ENCODE measurements at places on chromosomes 2 and 18.
A peak's percentile ranks its signal among the peaks of the same experiment; 100 is the strongest.

DNA sequence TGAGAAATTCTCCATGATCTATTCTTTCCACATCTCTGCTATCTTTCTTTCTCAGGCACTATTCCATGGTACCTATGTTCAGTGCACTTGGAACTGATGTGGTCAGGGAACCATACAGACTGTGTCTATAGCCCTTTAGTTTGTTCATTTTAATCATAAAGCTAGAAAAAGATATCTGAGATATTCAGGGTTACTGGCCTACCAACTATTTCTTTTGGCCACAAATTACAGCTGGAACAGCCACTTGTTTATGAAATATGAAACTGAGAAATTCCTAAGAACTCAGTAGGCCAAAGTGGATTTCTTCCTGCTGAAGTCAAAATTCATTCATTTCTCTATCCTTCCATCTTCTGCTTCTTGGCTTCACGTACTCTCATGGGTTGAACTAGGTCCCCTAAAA is 22.8 kb upstream of the LYPD1 start:
- DNase-seq = no peak

- no peak for DNase-seq
These were observed 12.6 kb downstream of the SLC20A1 start for GRCh38 chr2:112658301-112658700.

DNA sequence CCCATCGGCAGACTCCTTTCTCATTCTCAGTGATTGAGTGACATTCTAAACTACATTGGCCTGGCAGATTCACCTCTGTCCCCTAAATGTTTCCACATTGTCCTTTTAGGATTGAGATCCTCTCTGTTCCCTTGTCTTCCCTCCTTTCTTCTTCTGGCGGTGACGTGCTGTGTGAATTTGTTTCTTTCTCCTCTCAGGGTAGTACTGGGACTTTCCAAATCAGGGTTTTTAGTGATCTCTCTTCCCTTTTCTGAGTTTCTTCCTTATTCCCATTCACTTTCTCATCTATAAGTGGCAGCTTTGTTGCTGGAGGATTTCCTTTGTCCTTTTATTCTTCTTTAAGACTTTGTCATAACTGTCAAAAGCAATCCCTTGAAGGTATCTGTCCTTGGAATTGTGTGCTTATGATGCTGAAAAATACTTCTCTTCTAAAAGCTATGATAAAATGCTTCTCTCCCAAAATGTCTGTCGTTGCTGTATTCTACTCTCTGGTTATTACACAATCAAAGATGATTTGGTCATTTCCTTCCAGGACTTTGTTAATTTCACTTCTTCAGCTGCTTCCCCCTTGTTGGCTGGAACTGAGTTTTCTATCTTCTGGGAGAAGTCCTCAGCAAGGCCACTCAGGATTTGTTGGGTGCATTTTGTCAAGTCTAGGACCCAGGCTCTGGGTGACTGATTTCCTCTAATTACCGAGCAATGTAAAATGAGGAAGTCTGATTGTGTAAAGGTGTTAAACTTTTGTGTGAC is 4.9 kb upstream of the IL1B start:
- no peak for DNase-seq

- no peak for DNase-seq
These were observed 109.1 kb upstream of the CTDP1 start for GRCh38 chr18:79570266-79571201.

- peak; percentile 64 for DNase-seq
These were observed 67.7 kb downstream of the MCFD2 start for GRCh38 chr2:46847726-46848412.

DNA sequence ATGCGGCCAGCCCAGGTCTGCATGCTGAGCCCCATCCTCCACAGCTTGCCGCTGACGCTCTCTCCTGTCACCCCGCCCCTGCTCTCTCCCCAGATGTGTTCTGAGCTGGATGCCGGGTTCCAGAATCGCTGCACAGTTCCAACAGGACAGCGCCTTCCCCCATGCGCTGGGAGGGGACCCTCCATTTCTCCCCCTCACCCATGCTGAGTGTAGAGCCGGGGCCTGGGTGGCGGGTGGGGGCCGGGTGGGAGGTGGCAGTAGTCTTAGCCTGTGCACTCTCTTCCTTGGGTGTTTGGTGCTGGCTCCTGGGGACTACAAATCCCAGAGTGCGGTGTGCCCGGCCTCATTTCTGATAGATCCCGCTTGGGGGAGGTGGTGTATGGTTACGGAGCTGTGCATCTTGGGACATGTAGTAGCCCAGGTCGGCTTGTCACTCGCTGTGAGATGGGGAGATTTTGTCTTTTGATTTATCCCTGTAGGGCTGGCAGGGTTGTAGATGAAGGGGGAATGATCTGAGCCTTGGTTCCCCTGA is 6.8 kb downstream of the DNAJB2 start:
- DNase-seq = no peak

DNA sequence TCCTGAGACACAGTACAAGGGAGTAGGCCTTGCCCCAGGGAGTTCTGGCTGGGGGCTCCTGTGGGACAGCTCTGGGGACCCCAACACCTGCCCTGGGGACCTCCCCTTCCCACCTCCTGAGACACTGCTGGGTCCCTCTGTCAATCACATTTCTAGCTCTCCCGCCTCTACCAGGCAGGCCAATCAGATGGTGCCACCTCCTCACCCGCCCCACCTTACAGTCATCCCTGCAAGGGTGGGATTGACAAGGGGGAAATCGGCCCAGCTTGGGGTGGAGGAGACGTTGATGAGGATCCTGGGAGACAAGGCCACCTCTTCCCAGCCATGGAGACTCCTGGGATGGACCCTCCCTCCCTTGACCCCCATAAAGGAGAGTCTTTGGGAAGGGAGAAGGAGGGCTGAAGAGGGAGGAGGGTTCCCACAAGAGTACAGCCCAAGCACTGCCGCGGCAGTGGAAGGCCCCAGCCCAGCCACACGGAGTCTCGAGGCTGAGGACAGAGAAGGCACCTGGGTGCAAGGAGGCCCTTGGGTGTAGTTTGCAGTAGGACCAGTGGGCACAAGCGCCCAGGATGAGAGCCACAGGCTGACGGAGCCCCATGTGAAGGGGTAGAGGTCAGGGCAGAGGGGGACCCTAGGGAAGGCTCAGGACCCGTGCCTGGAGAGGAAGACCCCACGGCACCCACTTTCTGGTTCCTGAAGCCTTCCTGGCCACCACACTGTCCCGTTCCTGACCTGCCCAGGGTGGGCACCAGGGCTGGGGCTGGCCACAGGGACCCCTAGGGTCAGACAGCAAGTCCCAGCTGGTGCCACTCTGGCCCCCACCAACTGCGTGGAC is 109.9 kb upstream of the OTOS start:
- no peak for DNase-seq

- DNase-seq = no peak
These were observed 308.6 kb downstream of the RNF144A start for GRCh38 chr2:7225848-7226247.

DNA sequence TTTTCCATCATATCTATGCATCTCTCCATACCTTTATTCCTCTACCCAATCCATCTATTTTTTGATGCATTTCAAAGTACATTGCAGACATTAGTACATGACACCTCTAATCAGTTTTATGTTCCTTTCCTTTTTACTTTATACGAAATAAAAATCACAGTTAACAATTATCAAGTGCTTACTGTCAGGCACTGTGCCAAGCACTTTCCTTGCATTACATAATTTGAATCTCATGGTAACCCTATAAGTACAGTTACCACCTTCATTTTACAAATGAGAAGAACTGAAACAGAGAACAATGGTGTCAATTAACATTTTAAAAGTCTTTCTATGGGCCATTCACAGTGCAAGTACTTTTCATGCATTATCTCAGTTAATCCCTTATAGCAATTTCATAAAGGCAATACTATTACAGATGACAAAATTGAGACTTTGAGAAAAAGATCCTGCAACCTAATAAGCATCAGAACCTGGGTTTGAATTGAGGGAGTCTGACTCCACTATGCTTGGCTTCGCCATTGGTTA is 544.4 kb upstream of the TNP1 start:
- no peak for DNase-seq

- no peak for DNase-seq
These were observed 42.7 kb downstream of the ODC1 start for GRCh38 chr2:10405448-10405847.

DNA sequence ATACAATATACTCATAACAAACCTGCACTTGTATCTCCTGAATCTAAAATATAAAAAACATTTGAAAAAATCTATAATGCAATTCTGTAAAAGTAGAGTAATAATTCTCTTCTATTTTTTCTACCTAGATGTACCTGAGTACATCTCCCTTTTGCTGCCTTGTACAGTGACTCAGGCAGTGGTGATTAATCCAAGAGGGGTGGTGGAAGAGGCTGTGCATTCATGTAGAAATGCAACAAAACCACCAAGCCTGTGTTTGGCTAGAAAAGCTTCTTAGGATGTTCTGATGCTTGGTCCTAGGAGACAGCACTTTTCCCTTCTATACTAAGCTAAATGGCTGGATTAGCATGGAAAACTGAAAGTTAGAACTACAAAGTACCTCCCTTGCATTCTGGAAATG is 245.8 kb downstream of the DPP10 start:
- DNase-seq = no peak

DNA sequence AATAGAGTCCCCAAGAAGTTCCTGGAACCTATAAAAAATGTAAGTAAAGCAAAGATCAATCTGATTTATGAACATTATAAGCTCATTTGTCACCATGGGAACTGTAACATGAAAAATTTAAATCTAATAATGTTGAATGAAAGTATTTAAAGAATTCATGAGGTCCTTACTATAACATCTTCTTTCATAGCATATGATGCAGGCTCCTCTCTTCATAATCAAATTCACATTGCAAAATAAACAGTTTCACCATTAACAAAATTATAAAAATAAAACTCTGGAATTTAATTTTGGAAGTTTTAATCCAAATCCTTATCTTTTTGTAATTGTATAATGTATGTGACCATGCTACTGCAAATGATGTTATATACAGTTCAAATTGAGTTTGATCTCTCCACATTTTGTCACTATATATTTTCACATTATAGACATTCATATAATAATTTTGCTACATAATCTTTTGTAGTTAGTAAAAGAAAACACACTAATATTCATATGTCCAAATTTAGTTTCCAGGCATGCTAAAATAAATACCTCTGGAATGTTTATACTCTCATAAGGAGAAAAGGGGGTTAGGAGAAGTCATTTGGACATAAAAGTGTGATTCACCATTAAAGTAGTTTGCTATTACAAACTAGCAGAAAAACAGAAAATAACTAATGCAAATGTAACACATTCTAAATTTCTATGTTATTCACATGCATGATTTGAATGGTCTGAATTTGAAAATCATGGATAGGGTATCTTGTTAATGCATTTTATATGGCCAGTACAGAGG is 954.1 kb downstream of the DSC3 start:
- peak; percentile 15 for DNase-seq

- DNase-seq = no peak
These were observed 5.4 kb downstream of the ACTR3 start for GRCh38 chr2:113895301-113895700.

- no peak for DNase-seq
These were observed 153.6 kb downstream of the FSHR start for GRCh38 chr2:49000695-49001094.

DNA sequence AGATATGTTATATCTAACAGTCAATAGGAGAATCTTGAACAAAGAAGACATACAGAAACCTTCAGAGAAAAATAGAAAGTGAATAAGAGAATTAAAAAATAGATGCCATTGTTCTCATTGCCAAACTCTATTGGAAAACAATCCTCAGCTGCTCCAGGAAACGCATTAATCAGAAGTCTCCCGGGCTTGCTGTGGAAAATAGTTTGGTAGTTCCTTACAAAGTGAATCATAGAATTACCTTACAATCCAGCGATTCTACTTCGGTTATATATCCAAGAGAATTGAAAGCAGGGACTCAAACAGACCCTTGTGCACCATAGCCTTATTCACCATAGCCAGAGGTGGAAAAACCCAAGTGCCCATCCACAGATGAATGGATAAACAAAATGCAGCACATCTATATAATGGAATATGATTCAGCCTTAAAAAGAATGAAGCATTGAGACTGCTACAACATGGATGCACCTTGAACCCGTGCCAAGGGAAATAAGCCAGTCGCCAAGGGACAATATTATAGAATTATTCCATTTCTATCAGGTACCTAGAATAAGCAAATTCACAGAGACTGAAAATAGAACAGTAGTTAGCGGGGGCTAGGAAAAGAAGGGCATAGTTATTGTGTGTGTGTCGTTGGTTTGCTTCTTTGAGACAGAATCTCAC is 21.9 kb upstream of the CHRNA1 start:
- no peak for DNase-seq

GRCh38 chr2:64405581-64406406 is 48.2 kb upstream of the LGALSL start:
- DNase-seq = peak; percentile 63

GRCh38 chr2:126793885-126794613 is 104.6 kb upstream of the TEX51 start:
- no peak for DNase-seq

GRCh38 chr2:3871002-3871401 is 167.6 kb downstream of the DCDC2C start:
- DNase-seq = no peak

- no peak for DNase-seq
These were observed 24.1 kb downstream of the PLCD4 start for GRCh38 chr2:218631837-218632236.

- DNase-seq = no peak
These were observed 2.2 kb downstream of the INO80D start for GRCh38 chr2:206083602-206084438.

- DNase-seq = peak; percentile 3
These were observed 1029.1 kb upstream of the KLHL29 start for GRCh38 chr2:22355816-22356433.

DNA sequence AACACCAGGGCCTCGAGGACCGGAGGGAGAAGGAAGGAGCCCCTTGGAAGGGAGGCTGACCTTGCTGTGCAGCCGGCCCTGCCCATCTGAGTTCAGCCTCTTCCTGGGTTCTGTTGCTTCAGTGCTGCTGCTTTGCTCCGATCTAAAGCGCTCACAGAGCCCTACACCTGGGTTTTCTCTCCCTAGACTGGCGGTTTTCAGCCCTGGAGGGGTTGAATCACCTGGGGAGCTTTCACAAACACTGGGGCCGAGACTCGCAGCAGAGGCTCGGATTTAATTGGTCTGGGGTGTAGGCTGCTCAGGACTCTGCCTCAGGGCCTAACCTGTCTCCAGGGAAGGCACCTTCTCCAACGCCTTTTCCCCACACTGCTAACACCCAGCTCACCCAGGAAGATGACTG is 40.9 kb upstream of the SMAD7 start:
- no peak for DNase-seq

- no peak for DNase-seq
These were observed 1.4 kb upstream of the ZNF396 start for GRCh38 chr18:35378574-35378896.

DNA sequence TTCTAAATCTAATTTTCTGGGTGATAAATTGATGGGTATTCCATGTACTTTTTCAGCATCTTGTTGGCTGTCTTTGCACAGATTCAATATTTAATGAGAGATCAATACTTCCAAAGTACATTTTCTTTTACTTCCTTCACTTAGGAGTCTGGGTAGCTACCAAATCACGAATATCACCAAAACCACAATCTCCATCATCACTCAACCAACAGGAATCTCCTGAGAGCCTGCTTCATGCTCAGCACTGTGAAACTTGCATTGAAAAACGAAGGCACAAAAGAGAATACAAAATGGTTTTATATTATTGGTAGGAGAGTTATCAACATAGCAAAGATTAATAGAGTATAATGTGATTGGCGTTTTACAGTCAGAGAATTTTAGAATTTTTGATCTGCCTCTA is 261.5 kb upstream of the DSEL start:
- no peak for DNase-seq
